ENCODE measurements at places on chromosomes 4 and X.

DNA sequence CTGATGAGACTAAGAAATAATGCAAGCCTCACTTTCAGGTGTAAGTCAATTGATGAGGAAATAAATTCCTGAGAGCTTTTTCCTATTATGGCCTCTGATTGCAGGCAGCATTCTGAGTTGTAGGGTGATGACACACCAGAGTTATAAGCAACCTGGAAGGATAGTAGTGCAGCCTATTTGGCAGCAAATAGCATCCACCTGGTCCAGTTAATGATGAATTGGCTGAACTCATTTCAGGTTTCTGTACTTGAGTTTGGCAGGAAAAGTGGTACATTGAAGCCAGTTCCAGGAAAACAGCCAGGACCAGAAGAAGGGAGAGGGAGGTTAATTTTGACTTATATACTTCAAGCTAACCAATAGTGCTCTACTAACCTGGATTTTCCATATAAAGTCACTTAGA, 316.8 kb downstream of the NAF1 start:
- no peak for DNase-seq

GRCh38 chr4:183287677-183288076, 32.4 kb downstream of the CLDN22 start:
- no peak for DNase-seq

GRCh38 chrX:132118358-132118757, 9.5 kb downstream of the FRMD7 start:
- DNase-seq: no peak

DNA sequence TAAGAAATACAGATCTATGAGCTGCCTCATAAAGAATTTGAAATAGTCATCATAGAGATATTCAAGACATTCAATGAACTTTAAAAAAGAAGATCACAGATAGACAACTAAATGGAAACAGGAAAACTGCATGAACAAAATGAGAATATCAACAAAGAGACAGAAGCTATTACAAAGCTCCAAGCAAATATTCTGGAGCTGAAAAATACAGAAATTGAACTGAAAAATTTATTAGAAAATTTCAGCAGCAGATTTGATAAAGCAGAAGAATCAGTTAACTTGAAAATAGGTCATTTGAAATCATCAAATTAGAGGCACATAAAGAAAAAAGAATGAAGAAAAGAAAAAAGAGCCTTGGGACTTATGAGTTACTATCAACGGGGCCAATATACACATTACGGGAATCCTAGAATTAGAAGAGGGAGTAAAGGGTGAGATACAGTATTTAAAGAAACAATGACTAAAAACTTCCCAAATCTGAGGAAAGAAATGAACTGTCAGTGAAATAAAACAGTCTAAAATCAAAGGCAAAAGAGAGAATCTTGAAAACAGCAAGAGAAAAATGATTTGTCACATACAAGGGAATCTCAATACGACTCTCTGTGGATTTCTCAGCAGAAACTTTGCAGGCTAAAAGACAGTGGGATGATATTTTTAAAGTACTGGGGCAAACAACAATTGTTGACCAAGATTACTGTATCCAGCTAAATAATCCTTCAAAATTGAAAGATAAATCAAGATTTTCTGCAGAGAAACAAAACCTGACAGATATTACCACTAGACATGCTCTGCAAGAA, 641.6 kb downstream of the ANKRD50 start:
- no peak for DNase-seq

GRCh38 chr4:166625018-166625637, 609.2 kb downstream of the SPOCK3 start:
- no peak for DNase-seq

- no peak for DNase-seq
These were observed 267.8 kb downstream of the DTHD1 start for GRCh38 chr4:36549252-36549651.

DNA sequence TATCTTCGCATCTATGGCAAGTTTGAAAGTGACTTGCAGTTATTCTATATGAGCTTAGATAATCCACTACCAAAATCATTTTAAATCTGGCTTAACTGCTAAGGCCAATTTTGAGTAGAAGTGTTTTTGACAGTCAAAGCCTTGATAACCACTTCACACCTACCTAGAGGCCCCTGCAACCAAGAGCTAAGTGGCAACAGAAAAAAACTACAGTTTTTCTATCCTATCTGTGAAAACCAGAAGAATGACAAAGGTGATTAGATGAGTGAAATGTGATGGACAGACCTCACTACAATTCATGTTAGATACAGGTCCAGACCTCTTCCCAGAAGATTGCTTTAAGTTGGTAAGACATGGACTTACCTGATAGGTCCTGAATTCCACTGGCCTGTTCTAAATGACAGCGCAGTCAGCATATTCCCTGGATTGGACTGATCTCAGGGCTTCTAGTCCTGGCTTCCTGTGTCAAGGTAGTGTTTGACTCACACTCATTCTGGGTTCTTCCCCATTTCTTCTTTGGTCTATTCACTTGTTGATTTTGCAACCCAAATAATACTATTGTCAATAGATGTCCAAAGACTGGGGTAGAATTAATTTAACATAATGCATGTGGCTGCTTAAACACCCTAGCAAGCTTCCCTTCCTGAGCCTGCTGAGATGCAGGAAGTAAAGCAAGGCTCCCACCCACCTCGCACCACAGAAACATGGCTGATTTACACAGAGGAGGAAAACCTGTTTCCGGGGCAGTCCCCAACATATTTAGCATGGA, 65.1 kb downstream of the PPP3CA start:
- no peak for DNase-seq

- DNase-seq: peak; percentile 64
These were observed 1.3 kb downstream of the SULT1E1 start for GRCh38 chr4:69858690-69859089.

GRCh38 chr4:151143162-151143561, 43.7 kb downstream of the RPS3A start:
- no peak for DNase-seq

DNA sequence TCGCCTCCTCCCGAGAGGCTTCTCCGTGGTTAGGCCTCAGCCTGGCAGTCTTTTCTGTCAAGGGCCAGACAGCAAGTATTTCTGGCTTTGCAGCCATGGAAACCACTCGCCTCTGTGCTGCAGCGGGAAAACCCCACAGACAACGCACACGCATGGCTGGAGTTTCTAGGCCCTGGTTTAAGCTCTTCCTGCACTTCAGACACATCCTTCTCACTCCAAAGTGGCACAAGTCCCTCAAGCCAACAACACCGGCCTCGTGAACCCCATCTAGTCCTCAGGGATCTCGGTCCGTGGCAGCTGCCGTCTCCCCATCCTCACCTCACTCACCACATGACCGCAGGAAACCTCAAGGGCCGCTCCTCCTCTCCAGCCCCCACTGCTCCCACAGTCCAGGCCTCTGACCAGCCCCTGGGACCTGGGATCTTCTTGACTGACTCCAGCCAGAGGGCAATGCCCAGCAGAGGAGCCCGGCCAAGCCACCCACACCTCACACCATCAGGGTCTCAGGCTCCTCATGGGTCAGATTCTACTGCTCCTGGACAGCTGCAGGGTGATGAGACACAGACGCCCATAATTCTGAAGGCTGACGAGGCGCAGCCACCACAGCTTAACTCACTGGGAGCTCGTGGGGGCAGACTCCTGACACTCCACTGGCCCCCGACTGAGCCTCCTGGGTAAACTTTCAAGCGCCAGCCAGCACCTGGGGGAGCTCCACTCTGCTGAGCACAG, 21.7 kb downstream of the LETM1 start:
- no peak for DNase-seq

GRCh38 chr4:112201915-112202505, 29.6 kb upstream of the AP1AR start:
- no peak for DNase-seq

DNA sequence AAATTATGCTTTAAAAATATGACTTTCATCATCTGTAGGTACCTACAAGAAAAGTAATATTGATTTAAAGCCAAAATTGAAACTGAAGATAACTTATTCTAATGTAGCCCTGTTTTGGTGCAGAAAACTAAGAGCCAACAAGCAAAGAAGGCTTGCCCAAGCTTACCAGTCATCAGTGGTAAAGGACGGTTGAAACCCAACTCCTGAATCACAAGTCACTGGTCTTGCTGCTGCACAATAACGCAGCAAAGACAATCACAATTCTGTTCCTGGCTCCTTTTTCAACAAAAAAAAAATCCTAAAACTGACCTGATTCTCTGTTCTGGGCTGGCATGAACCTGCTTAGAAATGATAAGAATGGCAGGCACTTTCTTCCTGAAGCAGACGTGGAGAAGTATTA, 34.5 kb downstream of the WDFY3 start:
- DNase-seq: no peak

- no peak for DNase-seq
These were observed 102.0 kb downstream of the SYTL5 start for GRCh38 chrX:38108364-38108763.

- no peak for DNase-seq
These were observed 37.1 kb downstream of the SRPX start for GRCh38 chrX:38183596-38183995.

GRCh38 chrX:48934581-48935300, 15.9 kb upstream of the PIM2 start:
- DNase-seq: no peak

GRCh38 chr4:89193843-89194242, 82.5 kb downstream of the TIGD2 start:
- no peak for DNase-seq

- DNase-seq: no peak
These were observed 43.7 kb upstream of the FAM9C start for GRCh38 chrX:13088156-13088487.

DNA sequence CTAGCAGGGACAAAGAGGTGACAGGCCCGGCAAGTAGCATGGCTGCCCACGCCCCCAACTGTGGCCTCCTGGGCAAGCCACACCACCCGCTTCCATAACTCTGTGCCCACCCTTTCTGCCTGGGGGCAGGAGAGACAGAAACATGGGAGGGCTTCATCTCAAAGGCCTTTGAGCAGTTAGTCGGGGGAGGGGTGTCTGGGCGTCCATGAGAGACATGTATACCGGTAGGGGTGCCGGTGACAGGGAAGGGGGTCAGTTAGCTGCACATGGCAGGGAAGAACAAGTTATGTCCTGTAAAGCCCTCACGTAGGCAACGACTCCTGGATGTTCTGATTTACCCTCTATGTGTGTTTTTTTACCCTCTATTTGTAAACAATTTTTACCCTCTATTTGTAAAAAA, 9.3 kb downstream of the PDZD4 start:
- no peak for DNase-seq

DNA sequence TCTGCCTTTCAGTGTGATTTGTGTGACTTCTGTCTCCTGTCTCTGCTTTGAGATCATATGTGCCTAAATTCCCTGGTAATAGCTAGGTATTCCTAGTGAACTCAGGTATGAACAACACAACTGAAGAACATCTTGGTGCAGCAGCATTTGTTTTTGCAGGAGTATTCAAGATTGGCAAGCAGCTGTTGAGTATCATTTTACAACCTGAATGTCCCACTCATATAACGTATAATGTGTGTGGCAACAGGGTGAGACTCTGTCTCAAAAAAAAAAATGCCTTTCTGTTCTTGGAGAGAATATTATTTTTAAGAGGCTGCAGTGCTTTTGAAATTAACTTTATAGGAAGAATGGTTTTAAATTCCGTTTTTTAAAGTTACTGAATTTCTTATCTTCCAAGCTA, 7.7 kb downstream of the LSM6 start:
- DNase-seq: no peak

DNA sequence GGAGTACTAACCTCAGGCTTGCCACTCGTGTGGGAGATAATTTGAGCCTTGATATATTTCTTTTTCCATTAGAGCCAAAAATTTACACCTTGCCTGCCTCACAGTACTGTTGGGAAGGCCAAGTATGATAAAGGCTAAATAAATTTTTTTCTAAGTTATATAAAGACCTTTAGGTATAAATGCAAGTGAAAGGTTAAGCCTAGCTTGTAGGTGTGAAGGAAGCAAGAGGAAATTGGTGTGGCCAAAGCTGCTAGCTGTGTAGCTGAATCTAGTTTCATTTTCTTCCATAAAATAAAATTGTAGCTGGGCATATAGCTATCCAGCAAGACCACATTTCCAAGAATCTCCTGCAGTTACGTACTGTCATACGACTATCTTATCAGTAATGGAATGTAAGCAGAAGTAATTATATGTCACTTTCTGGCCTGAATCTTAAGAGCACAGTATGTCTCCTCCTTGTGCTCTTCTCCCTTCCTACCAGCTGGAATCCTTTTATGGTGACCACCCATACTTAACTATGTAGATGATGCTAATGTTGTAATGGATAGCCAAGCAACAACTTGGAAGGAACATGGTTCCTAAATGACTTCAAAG, 14.3 kb upstream of the GABRE start:
- no peak for DNase-seq

- no peak for DNase-seq
These were observed 96.5 kb upstream of the MAOA start for GRCh38 chrX:43559644-43560043.

DNA sequence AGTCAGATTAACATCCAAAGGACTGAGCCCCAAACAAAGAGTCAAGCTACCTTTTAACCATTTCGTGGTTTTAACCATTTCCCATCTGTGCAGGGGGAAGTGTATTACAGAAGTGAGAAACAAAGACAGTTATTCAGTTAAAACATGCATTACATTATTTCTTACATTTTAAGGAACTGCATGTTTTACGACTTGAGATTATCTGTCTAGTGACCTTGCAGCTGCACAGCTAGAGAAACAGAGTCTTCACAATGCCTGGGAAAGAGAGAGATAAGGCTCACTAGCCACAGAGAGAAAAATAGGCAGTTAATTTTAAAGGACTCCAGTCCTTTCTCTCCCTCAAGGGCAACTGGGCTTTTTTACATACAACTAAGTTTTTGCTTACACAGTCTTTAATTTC, 48.7 kb upstream of the KLHL4 start:
- no peak for DNase-seq

DNA sequence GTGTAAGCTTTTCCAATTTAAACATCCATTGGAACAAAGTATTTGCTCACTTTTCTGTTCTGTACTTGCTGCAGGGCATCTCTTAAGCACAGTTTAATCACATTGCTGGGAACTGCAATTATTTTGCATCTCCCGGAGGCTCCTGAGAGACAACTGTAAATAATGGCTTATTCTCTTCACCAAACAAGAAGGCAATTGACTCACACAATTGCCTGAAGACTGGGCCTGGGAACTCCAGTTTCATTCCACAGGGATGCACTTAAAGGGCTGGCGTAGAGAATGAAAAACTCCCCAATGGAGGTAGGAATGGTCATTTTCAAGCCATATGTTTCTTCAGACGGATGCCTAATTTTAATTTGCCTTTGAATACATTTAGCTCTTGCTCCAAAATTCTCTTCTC, 29.5 kb downstream of the TFDP3 start:
- DNase-seq: no peak
